ENCODE measurements at places on chromosomes 4 and X.

DNA sequence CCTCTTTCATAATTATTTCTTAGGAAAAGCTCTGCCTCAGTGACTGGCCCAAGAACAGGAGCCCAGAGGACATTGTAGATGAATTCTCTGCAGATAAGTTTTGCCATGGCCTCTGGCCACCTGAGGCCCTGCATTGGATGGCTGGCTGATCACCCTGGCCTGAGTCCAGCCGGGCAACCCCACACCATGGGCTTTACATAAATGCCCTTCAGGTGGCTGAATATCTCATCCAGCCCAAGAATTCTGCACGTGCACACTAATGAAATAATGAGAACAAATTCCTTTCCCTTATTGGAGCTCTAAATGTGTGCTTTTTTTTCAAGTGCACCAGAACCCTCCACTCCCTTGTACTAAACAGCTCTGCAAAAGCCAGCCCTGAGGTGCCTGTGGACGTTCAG is 65.7 kb downstream of the IRF2 start:
- DNase-seq, result no peak

GRCh38 chr4:169238445-169238844 is 32.3 kb downstream of the SH3RF1 start:
- no peak for DNase-seq

- no peak for DNase-seq
Observed at GRCh38 chrX:109655502-109656201, 30.7 kb upstream of the KCNE5 start.

DNA sequence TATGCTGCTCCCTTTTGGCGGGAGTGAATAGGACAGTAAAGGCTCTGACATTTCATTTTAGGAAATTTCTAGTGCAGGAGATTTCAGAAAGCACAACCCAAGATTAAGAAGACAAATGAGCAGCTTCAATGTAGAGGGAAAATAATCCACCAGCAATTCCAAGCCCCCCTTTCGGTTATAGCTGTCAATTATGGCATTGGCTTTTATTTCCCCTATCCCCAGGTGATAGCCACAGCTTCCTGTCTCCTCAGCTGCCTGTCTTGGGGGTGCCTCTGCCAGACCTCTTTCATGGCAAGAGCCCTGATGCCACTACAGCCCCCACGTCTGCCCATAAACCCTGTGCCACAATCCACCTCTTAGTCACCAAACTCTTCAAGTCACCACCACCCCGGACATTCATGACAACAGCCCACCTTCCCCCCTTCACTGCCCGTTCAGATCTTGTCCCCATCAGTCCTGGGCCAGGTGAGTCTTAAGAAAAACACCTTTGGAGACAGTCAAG is 48.4 kb upstream of the CLNK start:
- no peak for DNase-seq

- DNase-seq, result no peak
Observed at GRCh38 chr4:170773709-170774273, 684.0 kb upstream of the AADAT start.

- DNase-seq, result no peak
Observed at GRCh38 chrX:150926304-150926703, 27.8 kb upstream of the CD99L2 start.

GRCh38 chrX:48511560-48511959 is 2.8 kb downstream of the PORCN start:
- DNase-seq, result no peak

DNA sequence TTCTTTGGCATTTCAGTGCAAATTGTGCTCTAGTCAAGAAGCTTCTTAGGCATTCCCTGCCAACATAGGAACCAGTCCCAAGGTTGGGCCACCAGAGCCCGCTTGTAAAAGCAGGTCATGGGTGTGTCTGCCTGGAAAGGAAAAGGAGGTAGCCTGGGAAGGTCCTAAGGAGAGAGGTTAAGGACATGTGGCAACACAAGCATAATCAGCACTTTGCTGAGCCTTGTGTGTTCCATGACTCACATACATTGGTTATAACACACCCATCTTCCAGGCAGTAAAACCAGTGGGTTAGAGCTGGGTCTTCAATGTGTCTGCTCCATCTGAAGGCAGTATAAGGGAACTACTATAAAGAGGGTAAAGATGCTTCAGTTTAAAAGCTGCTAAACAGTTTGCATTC is 165.0 kb downstream of the FHIP1A start:
- no peak for DNase-seq

Data from omental fat pad (tissue), 4 donors.